Upper lobe of left lung (tissue), 6 donors: ENCODE measurements at places on chromosomes 2 and 18.

DNA sequence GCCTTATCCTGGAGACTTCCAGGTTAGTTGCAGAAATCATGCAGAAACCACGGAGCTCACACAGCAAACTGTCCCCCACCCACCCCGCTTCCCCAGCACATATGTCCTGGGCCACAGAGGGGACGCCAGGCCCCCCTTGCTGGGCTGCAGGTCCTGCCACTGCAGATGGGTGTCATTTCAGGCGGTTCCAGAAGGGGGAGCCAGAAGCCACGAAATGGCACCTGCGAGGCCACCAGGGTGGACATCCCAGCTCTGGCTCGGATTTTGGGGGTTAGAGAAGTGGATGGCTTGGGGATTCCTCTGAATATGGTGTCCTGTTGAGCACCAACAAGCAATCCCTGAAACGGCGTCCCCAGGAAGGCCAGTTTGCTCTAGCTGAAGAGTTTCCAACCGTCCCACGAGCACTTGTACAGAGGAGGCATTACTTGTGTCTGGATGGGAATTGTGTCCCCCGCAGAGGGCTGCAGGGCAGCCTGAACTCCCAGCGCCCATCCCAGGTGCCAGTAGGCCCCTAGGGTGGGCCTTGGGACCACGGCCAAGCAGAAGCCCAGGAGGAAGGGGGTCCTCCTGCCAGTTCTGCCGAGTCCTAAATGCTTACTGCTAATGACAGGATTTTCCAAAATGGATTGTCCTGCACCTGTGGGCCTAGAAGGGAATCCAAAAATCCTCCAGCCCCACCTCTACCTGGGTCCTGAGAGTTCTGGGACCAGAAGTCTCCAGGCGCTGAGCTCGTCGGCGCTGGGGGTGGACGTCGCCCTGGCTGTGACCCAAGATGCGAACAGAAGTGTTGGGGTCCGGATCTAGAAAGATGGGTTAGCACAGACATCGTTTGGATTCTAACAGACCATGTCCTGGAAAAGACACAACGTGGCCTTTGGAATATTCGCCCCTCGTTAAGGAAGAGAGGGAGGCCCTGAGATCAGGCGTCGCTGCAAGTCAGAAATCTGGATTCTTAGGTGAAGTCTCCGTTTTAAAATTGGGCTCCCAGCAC lies 14.6 kb upstream of the NFATC1 start:
- DNase-seq, result peak; percentile 61

- DNase-seq, result no peak
Measured at GRCh38 chr2:75033516-75033915, 75.1 kb downstream of the POLE4 start.

DNA sequence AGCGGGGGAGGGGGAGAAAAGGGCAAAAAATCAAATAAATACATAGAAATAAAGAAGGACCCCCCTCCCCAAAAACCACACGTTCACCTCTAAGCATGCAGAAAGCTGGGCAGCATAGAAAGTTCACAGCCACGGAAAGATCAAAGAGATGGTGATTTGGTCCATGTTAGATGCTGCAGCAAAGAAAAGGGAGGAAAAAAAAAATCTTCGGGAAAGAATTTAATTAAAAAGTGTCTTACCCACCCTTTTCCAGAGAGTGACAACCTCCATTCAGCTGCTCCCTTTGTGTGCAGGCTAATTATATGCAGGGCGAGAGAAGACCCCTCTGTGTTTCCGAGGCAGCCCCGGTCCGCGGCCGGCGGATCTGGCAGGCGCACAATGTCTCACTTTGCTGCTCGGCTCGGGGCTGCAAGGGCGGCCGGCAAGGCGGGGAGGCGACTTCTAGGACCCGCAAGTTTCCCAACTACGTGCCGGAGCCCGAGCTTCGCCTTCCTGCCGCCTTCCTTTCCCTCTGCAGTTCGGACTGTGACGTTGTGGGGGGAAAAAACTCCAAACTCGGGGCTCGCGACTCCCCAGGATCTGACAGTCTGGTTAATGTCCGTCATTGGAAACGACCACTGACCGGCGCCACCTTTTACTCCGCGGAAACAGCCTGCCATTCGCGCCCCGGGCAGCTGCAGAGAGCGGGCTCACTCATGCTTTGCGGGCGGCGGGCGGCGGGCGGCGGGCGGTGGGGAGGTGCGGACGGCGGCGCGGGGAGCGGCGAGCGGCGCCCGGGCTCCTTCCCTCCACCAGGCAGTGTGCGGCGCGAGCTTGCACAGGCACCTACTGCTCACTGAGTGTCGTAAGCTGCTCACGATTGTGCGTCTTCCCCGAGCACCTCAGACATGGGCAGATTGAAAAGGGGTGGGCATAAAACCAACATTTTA lies at the start of gene LRRTM1:
TSS of gene LRRTM1 (minus strand) at position 844 of the 929 bp plus-strand sequence. CDS start 933 bp downstream, outside the sequence.
- DNase-seq, result no peak

DNA sequence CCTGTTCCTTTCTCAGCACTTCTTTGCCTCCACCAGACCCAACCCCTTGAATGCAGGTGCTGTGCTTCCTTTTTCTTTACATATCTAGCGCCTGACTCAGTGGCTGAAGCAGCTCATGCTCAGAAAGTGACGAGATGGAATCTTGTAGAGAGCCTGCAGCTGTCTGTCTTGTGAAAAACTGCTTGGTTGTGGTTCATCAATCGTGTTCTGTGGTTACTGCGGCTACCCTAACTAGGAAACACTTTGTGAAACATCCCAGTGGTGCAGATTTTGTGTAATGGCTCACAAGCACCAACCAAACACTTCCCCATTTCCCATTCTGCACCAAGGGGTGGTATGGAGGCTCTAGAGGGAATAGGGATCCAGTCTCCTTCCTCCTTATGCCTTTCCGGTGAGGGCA lies 307.2 kb upstream of the MMADHC start:
- DNase-seq, result no peak

- no peak for DNase-seq
Measured at GRCh38 chr2:24885221-24886125, 34.6 kb downstream of the ADCY3 start.

- no peak for DNase-seq
Measured at GRCh38 chr18:34085140-34085739, 139.5 kb downstream of the NOL4 start.

GRCh38 chr2:121479882-121480522 lies 50.7 kb upstream of the RNU4ATAC start:
- DNase-seq, result peak; percentile 47

DNA sequence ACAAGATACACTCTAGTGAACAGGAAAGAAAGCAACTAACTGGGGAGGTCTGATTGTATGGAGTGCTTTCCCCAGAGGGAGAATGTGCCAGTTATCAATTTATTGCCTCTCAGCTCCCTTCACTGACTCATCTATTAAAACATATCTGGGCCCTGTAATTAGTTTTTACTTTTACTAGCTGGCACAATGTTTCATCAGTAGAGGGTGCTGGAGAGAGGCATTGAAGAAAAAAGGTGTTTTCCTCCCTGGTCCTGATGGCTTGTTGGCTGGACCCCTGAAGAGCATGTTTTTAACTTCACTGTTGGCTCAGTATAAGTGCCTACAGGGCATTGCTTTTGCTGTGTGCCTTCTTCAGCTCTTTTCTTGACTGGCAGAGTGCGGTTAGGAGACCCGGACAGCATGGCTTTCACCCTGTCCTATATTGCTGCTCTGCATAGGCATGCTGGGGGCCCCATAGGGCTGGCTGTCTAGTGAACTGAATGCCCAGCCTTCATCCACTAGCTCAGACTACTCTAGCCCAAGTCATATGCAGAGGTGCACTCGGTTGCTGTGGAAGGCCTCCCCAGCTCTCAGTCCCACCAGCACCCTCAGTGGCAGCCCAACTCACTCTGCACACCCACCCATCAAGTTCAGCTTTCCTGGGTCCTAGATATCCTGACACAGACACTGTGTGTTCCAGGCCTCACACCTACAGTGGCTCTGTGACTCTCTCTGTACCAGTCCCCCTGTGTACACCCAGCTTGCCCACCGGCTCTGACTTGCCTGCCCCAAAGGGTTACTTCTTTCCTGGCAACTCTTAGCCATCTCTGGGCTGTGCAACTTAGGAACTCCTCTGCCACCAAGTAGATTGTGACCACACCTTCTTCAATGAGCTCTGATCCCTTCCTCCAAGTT lies 62.3 kb upstream of the ACYP2 start:
- DNase-seq, result no peak

DNA sequence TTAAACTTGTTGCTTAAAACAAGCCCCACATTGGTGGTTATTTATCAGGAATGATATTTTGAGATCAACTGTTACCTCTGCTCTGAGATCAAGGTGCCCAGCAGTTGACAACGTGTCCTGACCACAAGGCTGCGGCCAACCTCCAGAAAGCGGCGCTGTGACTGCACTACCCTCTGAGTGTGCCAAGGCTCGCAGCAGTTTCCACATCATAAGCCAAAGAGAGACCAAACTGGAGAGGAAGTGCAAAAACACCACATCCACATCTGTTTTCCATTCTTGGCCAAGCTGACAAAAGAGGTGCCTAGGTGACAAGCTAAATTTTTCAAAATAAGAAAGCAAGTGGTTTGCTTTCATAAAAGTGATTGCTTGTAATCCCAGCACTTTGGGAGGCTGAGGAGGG lies 410.8 kb upstream of the POU3F3 start:
- DNase-seq, result no peak

DNA sequence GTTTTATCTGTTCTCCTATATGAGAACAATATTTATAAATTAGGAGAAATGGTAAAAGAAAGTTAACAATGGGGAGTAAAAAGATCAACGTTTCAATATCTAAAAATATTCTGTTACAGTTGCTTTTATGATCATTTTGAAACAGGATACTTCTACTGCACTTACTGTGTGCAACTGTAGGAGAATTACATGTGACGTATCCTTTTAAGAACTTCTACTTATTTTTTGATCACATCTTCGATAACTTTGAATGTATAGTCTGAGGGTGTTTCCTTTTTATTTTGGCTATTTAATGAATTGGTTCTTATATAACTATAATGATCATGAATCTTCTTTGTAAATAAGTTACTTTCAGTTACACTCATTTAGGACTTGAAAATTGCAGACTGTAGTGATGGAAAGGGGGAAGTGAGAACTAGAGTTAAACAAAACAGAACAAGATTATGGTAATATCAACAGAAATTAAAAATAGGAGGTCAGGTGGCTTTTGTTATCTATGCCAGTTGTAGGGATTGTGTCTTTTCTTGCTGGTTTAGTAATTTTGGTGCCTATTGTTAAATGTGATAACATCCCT lies 109.9 kb downstream of the MSTN start:
- no peak for DNase-seq

DNA sequence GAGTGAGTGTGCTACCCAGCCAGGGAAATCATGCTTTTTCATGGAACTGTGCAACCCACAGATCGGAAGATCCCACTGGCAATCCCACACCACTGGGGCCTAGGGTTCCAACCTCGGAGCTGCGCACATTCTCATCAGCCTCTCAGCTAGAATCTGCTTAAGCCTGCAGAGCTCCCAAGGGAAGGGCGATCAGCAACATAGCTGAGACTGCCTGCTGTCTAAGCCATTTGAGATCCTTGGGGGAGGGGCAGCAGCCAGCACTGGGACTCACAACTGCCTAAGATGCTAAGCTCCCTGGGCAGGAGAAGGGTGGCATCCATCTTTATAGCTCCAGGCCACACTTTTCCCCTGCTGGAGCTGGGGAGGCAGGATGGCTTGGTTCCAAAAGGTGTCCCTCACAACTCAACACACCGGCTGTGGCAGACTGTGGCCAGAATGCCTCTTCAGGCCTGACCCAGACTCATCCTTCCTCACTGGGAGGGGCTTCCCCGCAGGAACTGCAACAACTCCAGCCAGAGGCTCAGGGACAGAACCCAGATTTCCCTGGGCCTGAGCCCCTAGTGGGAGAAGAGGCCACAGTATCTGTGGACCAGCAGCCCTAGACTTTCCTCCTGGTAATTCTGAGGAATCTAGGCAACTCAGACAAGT lies 1133.3 kb upstream of the PIK3C3 start:
- DNase-seq, result no peak

GRCh38 chr18:28411806-28412205 lies 234.9 kb upstream of the CDH2 start:
- DNase-seq, result no peak

DNA sequence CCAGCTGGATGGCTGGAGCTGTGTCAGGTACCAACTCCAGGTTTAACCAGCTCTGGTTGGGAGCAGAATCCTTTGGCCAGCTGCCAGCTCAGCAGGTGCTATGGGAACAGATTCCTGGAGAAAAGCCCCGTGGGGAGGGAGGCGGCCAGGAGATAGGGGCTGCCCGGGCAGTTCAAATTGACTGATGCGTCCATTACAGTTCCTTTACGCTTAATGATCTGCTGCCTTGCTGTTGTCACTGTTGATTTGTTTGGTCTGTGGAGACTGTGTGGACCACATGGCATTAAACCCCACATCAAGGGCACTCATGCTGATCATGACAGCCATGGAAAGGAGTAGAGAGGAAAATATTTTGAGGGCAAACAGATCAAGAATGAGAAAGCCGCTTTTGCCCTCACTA lies 200.0 kb downstream of the TSN start:
- DNase-seq, result no peak

- no peak for DNase-seq
Measured at GRCh38 chr2:177429688-177430325, 37.2 kb downstream of the AGPS start.

- DNase-seq, result no peak
Measured at GRCh38 chr2:24824966-24825882, 32.0 kb downstream of the CENPO start.

GRCh38 chr18:24041691-24042090 lies 27.1 kb downstream of the TTC39C start:
- no peak for DNase-seq

- no peak for DNase-seq
Measured at GRCh38 chr2:223805008-223805407, 32.4 kb downstream of the AP1S3 start.

DNA sequence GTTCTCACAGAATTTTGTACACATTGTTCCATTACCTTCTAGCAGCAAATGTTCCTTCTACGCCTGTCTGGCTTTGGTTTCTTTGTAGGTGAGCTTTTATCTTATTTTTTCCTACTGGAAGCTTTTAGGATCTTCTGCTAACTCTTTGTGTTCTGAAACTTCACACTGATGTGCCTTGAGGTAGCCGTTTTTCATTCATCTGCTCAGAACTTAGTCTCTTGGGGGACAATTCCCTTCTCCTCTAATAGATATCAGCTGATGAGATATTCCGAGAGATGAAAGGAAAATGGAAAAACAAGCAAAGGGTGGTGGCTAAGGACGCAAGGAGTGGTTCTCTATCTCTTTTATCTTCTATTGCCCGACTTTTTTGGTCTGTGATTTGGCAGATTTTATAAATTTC lies 27.8 kb upstream of the LPIN1 start:
- DNase-seq, result no peak

DNA sequence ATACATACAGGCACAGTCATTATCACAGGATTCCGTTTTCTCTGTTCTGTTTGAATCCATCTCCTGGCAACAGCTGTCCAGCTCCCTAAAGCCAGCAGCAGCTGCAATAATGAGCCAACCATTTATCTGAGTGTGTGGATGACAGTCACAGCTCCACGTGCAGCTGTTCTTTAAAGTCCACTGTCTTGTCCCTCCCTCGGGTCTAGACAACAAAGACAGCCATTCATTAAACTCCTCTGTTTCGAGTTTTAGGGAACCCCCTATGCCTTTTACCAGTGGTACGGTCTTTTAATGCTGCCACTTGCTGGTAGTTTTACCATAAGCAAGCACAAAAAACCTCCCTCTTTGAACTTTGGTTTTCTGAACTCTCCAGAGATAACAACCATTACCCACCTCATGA lies 16.0 kb upstream of the MSGN1 start:
- DNase-seq, result no peak
